Naive B cell (primary cell): ENCODE measurements at places on chromosomes 3 and 15. TPM values are rescaled to one million over a fixed set of nuclear protein-coding genes. Genes with fewer than 3 reads are reported as not detected.

GRCh38 chr3:16137044-16137443 is 37.4 kb upstream of the GALNT15 start:
- no peak overlapping the region for H3K4me3 ChIP-seq
- no peak for DNase-seq
- no peaks in the 10 kb centered on the region for H3K27me3 ChIP-seq
- peaks cover 12% of the 10 kb centered on the region for H3K36me3 ChIP-seq

- no peak overlapping the region for H3K4me3 ChIP-seq
- H3K4me1 ChIP-seq = no peaks in the 10 kb centered on the region
- H3K27ac ChIP-seq = no peak overlapping the region
- DNase-seq = no peak
- no peaks in the 10 kb centered on the region for H3K36me3 ChIP-seq
- H3K27me3 ChIP-seq = no peaks in the 10 kb centered on the region
Observed at GRCh38 chr15:83753872-83754493, 100.1 kb downstream of the ADAMTSL3 start.

SLC2A2 gene
- not detected for polyA plus RNA-seq

- no peak overlapping the region for H3K27ac ChIP-seq
- no peak overlapping the region for H3K4me3 ChIP-seq
- H3K4me1 ChIP-seq = no peaks in the 10 kb centered on the region
- peaks cover 6% of the 10 kb centered on the region for H3K27me3 ChIP-seq
Observed at GRCh38 chr3:16240229-16241023, 24.3 kb downstream of the DPH3 start.
